A549 (cell line): ENCODE measurements at places on chromosomes 1 and 21. TPM values are rescaled to one million over a fixed set of nuclear protein-coding genes. Genes with fewer than 3 reads are reported as not detected.

GRCh38 chr1:67314696-67315095 is 7.0 kb downstream of the IL12RB2 start:
- no peak for DNase-seq

DNA sequence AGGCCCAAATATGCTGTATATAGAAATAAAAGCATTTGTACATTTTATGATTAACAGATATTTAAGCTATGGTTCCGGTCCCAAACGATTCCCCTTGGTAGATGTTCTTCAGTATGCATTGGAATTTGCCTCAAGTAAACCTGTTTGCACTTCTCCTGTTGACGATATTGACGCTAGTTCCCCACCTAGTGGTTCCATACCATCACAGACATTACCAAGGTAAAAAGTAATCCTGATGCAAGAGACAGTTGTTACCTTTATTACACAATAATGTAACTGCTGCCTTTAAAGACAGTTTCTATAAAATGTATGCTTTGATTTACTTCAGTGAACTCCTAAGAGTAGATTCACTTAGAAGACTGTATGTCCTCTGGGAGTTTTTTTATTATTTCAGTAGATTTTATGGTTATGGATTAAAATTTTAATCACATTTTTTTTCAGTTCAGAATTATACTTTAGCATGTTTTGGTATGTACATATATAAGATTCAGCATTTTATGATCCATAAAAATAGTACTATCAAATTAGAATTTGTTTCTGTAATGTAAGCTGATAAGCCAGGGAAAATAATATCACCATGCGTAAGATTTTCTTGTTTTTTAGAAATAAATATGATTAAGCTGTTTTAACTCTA is 96.5 kb downstream of the USP25 start:
- peak; percentile 73 for DNase-seq

GRCh38 chr1:210394281-210394821 is 65.6 kb downstream of the HHAT start:
- DNase-seq: no peak

DNA sequence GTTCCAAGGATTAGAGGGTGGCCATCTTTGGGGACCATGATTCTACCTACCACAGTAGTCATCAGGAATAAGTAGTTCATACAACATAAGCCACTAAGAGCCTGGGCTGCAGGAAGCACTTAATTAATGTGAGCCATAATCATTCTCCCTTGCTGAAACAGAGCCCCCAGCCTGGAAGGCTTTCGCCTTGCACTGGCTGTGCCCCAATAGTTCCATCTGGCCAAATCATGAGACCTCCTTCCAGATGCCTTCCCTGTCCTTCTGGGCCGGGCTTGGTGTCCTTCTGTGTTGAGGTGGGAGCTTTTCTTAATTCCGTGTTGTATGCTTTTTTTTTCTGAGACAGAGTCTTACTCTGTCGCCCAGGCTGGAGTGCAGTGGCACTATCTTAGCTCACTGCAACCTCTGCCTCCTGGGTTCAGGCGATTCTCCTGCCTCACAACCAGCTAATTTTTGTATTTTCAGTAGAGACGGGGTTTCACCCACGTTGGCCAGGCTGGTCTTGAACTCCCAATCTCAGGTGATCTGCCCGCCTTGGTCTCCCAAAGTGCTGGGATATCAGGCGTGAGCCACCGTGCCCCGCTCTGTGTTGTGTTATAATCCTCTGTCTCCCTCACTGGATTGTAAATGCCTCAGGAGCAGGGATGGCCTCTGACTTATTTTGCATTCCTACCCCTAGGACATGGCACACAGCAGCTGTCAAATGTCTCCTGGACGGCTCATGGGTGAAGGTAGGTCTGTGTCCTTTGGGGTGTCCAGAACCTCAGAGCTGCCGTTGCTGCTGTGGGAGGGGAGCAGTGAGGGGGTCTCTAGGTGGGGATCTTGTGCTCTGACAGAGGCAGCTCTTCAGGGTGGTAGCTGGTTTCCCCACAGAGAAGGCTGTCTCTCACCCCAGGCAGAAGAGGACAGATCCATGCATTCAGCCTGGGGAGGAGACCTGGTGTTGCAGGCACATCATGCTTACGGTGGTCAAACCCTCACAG is 10.1 kb downstream of the GNG4 start:
- DNase-seq: no peak

DNA sequence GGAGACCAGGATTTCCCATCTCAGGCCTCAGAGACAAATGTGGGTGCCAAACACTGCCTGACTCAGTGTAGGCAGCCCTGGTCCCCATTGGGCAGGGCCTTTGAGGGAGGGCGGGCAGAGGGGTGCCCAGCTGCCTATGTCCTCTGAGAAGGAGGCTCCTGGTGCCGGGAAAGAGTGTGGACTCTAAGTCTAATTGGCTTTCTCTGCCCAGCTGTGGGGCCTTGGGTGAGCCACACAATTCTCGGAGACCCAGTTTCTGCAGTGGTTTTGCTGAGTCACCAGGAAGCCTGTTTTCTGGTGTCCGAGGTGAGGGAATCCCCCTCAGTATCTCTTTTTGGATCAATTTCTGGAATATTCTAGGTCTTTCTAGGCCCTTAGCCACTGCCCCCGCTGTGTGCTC is 35.3 kb upstream of the ACTL8 start:
- no peak for DNase-seq

GRCh38 chr1:151920149-151920548 is 10.8 kb upstream of the THEM4 start:
- no peak for DNase-seq

FPGT gene
- polyA plus RNA-seq: 8.5 to 9.6 TPM (median 8.7 TPM) in 3 replicates

TEX38 gene
- polyA plus RNA-seq: not detected in 3 replicates

CBR3 gene
- polyA plus RNA-seq: 5.9 to 6.5 TPM (median 6.5 TPM) in 3 replicates

CPTP gene
- polyA plus RNA-seq: 10.2 to 11.9 TPM (median 10.7 TPM) in 3 replicates

SPRR1A gene
- polyA plus RNA-seq: not detected in 3 replicates

RYR2 gene
- under 0.01 TPM in 1 of 3 replicates, not detected in the others for polyA plus RNA-seq

LCE3A gene
- not detected in 3 replicates for polyA plus RNA-seq
